ENCODE measurements at places on chromosomes 13 and 19. TPM values are rescaled to one million over a fixed set of nuclear protein-coding genes. Genes with fewer than 3 reads are reported as not detected.

ZNF439 gene
- 6.0 TPM for total RNA-seq

GRCh38 chr13:84446972-84447639 is 564.8 kb upstream of the SLITRK1 start:
- DNase-seq: no peak

DNA sequence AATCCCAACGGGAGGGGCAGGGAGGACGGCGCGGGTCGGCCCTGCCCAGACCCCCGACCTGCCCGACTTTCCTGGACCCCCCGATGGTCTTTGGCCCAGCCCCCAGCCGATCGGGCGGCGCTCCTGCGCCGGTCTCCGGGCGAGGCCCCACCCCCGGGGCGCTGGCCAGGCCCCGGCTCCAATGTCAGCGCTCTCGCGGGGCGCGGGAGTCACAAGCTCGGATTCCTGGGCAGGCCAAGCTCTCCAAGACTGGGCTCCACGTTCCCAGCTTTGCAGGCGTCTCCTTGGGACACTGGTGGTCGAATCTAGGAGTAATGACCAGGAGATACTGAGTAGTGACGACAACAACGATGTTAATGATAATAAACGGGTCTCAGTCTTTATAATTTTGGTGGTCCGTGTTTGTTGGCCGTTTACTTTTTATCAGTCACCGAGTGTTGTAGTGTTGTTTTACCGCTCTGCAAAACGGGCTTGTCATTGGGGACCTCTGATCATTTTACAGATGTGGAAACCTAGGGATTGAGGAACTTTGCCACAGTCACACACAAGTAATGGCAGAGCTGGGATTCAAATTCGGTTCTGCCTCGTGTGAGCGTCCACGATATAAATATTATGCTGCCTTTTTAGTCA is 545 bp downstream of the RAD23A start:
- peak; percentile 74 for DNase-seq

INAFM1 gene
- total RNA-seq: 14.5 TPM

DNA sequence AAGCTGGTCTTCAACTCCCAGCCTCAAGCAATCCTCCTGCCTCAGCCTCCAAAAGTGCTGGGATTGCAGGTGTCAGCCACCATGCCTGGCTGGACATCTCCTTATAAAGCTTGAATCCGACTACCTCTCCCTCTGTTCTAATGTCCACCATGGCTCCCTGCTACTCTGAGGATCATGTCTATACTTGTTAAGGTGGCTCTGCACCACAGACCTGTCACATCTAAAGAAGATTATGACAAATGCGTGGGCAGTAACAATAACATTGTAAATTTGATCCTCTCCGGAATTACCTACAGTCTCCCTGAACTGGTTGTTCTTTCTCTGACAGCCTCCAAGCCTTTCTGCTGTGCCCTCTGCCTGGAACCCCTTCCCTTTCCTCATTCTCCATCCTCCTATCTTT is 1.8 kb downstream of the NXNL1 start:
- no peak for DNase-seq

- DNase-seq: no peak
Observed at GRCh38 chr13:40874138-40874779, 84.8 kb downstream of the SLC25A15 start.

GRCh38 chr13:48575031-48575430 is 42.2 kb upstream of the RCBTB2 start:
- no peak for DNase-seq

GRCh38 chr19:14412324-14412995 is 6.7 kb downstream of the DDX39A start:
- no peak for DNase-seq

- DNase-seq: no peak
Observed at GRCh38 chr13:77892491-77892890, 26.1 kb downstream of the EDNRB start.

CCDC194 gene
- 5.9 TPM for total RNA-seq

KLK10 gene
- total RNA-seq: not detected

ZNF560 gene
- total RNA-seq: not detected

DNA sequence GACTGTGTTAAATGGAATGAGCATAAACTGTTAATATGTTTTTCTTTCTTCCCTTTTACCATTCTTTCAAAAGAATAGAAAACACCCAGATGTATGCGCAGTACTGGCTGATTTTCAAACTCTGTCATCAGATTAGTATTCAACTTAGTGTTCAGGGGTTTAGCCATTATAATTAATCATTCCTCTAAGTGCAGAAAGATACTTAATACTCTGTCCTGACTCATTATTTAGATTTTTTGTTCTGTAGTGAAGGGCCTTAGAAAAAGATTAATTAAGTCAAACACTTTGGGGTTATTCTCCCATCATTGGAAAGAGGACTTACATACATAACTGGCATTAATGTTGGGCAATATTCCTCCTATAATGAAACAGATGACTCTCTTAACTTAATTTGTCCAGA is 1316.7 kb upstream of the SLC10A2 start:
- no peak for DNase-seq

DNA sequence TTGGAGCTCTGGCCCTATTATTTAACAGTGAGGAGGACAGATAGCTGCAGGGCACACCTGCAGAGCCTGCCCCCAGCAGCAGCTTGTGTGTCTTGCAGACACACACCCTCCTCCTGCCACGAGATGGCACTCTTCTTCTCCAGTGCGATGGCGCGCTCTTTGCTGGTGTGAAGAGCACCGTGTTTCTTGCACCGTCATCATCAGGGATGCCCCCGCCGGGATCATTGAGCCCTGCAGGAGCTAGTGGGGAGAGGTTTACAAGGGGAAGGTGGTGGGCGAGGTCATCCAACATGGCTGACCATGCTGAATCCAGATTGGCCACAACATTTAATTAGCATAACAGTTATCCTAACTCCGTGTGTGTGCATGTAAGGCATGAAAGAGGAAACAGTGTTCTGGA is 105.6 kb downstream of the RAB20 start:
- DNase-seq: peak; percentile 79

- no peak for DNase-seq
Observed at GRCh38 chr19:31089681-31090080, 259.6 kb downstream of the TSHZ3 start.

- no peak for DNase-seq
Observed at GRCh38 chr13:51292000-51292565, 47.4 kb upstream of the SERPINE3 start.

GRCh38 chr13:89982407-89983095 is 1364.9 kb upstream of the MIR17HG start:
- DNase-seq: no peak

GRCh38 chr13:34939771-34940170 is 2.3 kb upstream of the NBEA start:
- DNase-seq: no peak

GRCh38 chr13:44048326-44048725 is 168.6 kb downstream of the LACC1 start:
- no peak for DNase-seq

DNA sequence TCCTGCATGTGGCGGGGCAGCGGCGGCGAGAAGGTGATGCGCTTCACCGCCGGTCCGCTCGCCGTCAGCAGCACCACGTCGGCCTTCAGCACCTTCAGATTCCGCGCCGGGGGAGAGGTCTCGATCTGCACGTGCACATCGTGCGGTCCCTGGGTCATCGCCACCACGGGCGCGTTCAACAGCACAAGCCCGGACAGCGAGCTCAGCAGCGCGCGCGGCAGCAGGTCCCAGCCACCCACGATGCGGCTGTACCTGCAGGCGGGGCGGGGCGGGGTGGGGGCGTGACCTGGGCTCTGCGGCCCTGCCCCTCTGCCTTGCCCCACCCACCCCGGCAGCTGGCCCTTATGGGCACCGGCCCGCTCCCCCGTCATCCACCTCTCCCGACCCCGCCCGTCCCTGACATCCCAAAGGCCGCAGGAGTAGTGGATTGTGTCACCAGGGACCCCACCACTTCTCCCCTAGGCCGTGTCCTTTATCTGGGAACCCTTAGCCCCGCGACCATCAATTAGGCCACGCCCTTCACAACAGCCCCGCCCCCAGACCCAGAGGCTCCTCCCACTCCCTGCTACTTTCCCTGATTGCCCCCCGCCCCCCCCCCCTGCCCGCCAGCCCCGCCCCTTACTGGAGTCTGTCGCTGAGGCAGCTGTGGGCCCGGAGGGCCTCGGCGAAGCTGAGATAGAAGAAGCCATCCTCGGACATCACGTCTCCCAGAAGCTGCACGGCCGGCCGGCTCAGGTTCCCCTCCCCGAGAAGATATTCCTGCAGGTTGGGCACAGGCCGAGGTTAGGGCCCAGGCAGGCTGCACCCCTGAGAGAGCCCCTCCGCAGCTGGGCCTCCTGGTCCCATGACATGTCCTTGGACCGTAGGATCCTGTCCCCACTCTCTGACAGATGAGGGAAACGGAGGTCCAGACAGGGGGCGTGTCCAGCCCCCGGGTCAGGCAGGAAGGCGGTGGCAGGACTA is 6.1 kb downstream of the IL4I1 start:
- peak; percentile 75 for DNase-seq
